AG10803 (cell line): ENCODE measurements at places on chromosomes 3 and 15.

GRCh38 chr3:138188013-138188730 lies 1.1 kb downstream of the ARMC8 start:
- no peak for DNase-seq

- DNase-seq, result no peak
Measured at GRCh38 chr3:129934234-129935123, 40.0 kb upstream of the TRH start.

- DNase-seq, result no peak
Measured at GRCh38 chr15:79099692-79100091, 9.1 kb upstream of the RASGRF1 start.

- no peak for DNase-seq
Measured at GRCh38 chr3:64878362-64878761, 190.6 kb upstream of the ADAMTS9 start.

DNA sequence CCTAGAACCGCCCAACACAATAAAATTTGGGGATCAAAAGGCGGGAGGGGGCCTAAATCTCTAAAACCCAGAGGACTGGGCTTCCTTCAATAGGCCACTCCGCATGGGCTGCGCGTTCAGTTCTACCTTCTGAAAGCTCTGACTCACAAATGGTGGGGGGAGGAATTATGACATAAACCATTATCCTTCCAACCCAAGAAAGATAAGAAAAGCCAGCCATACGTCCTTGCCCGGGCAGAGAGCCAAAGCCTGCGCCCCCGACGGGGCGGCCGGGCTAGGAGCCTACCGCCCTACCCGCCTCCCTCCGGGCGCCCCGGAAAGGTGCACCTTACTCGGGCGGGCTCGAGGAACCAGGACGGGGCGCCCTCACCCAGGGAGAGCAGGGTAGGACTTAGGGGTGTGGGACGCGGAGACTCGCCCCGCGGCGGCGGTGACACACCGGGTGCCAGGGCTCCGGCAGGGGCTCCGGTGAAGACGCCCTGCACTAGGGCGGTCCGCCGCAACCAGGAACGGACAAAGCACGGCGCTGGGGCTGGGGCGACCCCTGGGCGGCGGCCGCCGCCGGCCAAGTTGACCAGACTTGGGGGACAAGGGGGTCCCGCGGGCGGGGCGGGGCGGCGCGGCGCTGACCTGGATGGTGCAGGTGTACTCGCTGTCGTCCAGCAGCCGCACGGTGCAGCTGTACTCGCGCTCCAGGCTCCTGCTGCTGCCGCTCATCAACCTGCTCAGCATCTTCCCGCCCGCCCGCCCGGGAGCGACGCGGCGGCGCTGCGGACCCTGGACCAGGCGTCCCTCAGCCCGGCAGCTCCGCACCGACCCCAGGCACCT lies 534 bp downstream of the FRMD5 start:
- peak; percentile 20 for DNase-seq

DNA sequence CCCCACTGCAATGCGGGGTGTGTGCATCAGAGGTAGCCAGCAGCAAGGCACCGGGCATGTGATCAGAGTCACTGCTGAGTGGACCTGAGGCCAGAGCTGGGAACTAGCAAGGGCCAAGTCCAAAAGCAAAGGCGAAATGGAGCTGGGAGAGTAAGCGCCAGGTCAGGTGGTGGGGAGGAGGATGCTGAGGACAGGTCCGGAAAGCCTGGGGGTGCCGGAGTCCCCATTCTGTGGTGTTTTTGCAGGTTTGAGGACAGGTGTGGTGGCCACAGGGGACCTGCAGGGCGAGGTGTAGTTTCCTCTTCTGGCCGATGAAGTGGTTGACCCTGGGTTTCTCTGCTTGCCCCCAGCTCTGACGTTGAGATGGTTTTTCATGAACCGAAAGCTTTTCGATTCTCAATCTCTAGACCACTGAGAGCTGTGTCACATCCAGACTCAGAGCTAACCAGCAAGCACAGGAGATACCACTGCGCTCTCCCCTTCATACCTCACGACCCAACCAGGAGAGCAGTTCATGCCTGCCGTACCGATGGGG lies 35.0 kb upstream of the HES1 start:
- DNase-seq, result no peak

GRCh38 chr15:68821190-68821840 lies 620 bp upstream of the ANP32A start:
- DNase-seq, result no peak

- DNase-seq, result no peak
Measured at GRCh38 chr15:70058642-70059360, 38.9 kb downstream of the TLE3 start.

- peak; percentile 92 for DNase-seq
Measured at GRCh38 chr15:98807262-98807661, 158.9 kb downstream of the IGF1R start.

GRCh38 chr15:81311752-81312464 lies 12.0 kb downstream of the STARD5 start:
- peak; percentile 69 for DNase-seq

- DNase-seq, result peak; percentile 72
Measured at GRCh38 chr3:15405448-15406050, 21.8 kb downstream of the METTL6 start.

DNA sequence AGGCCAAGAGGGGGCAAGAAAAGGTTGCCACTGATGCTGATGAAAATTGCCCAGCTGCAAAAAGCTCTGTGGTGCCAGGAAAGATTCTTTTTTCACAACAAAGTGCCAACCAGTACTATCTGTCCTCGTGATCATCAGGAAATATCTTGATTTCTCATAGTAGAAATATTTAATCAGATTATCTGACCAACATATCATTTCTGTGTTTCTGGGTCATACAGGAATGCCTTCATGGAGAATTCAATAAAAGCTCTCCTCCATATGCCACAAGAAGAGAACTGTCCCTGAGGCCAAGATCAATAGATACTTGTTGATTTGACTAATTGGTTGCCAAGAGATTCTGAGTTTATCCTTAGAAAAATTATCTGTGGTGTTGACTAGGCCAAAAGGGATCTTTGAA lies 63.5 kb downstream of the FSIP1 start:
- DNase-seq, result no peak

DNA sequence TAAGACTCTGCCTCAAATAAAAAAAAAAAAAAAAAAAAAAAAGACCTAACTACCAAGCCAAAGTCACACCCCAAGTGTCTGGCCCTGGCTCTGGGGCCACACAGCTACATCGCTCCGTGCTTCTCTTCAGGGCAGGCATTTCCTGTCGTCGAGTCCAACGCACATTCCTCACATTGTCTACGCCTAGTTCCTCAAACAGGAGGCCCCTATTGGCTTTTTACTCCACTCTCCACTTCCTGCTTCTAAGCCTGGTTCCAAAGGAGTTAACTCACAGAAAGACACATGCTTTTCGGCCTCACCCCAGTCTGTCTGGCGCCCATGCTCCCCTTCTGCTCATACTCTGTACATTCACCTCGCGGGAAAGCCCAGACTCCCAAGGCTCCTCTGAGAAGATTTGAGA lies 28.8 kb downstream of the KNG1 start:
- peak; percentile 83 for DNase-seq

- no peak for DNase-seq
Measured at GRCh38 chr15:90750186-90750585, 33.0 kb downstream of the BLM start.

DNA sequence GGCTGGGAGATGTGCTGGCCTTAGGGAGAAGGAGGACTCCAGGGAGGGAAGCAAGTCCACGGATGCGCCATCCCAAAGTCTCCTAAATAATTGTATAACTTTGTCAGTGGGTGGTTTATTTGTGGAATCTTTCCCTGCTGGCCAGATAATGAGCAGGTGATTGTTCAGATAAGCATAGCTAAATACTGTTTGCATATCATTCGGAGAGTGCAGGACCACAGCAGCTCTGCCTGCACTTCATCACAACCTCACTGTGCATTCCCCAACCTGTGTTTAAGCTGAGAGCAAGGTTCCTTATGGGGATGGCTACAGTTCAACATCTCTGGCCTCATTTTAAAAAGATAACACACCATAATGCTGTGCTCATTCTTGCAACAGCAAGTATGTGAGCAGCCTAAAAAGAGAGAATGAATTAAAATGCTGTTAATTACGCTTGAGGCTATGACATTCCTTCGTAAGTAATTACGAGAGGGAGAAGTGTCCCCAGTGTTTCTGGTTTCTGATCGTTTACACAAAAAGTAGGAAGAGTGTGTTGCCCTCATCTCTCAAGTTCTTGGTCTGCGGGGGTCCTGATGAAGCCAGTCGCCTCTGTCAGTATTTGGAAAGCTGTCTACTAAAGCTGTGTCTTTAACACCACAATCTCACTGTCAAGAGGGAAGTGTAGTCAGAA lies 272.0 kb upstream of the RORA start:
- DNase-seq, result no peak

DNA sequence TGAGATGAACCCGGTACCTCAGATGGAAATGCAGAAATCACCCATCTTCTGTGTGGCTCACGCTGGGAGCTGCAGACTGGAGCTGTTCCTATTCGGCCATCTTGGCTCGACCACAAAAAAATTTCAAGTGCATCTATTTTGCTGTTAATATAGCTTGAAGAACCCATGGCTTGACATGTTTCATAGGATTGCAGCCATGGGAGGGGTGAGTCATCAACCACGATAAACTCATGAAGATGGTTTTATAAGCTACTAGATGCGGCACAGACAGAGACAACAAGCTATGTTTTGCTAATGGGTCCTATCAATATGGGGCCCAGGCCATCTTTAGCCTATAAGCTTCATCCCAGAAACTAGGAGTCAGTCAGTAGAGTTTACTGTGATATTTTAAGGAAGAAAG lies 100.4 kb upstream of the PHLDB2 start:
- DNase-seq, result no peak

- no peak for DNase-seq
Measured at GRCh38 chr3:150307311-150308036, 100.6 kb upstream of the TSC22D2 start.

- peak; percentile 52 for DNase-seq
Measured at GRCh38 chr15:78044407-78045155, 32.9 kb downstream of the TBC1D2B start.

- peak; percentile 33 for DNase-seq
Measured at GRCh38 chr3:32901005-32901932, 50.2 kb upstream of the CCR4 start.

DNA sequence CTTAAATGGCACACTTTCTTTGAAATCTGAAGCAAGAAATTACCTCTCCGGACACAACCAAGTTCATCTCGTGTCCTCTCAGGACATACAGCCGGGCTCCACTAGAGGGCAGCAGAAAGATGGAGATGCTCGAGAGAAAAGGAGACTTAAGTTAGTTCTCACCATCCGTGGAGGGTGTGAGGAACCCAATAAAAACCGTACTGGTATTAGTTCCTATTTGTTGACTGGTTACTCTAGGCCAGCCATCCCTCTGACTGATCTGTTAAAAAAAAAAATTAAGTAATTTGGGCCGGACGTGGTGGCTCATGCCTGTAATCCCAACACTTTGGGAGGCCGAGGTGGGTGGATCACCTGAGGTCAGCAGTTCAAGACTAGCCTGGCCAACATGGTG lies 7.9 kb upstream of the CYP11A1 start:
- peak; percentile 76 for DNase-seq

DNA sequence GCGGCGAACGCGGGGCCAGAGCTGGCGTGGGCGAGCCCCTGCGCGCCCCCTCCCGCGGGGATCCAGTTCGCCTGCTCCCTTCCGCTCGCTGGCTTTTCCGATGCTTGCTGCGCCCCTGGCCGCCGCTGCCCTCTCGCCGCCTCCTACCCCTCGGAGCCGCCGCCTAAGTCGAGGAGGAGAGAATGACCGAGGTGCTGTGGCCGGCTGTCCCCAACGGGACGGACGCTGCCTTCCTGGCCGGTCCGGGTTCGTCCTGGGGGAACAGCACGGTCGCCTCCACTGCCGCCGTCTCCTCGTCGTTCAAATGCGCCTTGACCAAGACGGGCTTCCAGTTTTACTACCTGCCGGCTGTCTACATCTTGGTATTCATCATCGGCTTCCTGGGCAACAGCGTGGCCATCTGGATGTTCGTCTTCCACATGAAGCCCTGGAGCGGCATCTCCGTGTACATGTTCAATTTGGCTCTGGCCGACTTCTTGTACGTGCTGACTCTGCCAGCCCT lies 721 bp downstream of the P2RY1 start:
- no peak for DNase-seq

DNA sequence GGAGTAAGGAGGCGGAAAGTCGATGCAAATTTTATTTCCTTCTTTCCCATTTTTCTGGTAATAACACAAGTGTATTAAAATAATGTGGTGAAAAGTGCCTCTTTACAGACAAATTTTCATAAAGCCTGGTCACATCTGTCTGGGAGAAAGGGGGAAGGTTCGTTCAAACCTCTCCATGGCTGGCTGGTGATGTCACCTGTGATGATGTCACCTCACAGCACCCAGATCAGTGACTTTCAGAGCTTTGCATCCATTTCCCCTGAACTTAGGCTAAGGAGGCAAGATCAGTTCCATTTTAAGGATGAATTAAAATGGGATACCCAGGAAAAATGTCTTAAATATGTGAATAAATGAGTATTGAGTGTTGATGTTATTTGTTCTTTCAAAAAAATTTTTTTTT lies 34.1 kb downstream of the ATP10A start:
- no peak for DNase-seq

DNA sequence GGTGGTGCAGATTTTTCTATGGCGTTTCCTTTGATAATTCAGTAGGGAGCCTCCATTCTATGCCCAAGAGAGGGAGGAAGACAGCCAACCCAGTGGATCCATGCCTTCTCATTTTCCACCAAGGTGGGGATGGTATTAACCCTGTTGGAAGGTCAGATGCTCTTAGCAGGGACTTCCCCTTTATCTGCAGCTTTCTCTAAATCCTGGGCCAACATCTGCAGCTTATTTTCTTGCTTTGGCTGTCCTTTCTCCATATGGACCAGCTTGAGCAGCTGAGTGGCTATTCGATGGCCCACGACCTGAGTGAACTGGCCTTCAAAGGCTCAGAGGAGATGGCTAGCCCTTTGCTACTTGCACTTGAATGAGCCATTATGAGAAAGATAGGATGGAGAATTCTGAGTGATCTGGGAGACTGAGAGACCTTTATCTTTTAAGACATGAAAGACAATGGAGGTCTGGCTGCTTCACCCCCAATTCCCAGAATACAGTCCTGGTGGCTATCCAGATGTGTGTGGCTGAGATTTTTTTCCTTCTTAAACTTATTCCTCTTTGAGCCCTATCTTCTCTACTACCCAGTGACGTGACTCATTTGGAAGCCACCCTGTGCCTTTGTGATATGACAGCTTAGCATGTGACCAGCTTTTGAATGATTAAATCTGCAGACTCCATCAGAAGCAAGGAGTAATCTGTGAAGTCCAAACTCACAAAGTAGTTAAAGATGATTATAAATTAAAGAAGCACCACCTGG lies 39.6 kb upstream of the TRAK1 start:
- peak; percentile 28 for DNase-seq
